Caco-2 (cell line): ENCODE measurements at places on chromosomes 16 and 17. TPM values are rescaled to one million over a fixed set of nuclear protein-coding genes. Genes with fewer than 3 reads are reported as not detected.

The AHSP gene
- not detected in 2 replicates for total RNA-seq

- H3K27ac ChIP-seq: no peak overlapping the region
- H3K36me3 ChIP-seq: no peaks in the 10 kb centered on the region
- no peaks in the 10 kb centered on the region for H3K27me3 ChIP-seq
- H3K4me3 ChIP-seq: no peak overlapping the region
- H3K4me1 ChIP-seq: no peaks in the 10 kb centered on the region
Measured at GRCh38 chr17:60557805-60558204, 31.8 kb upstream of the APPBP2 start.

The HBA1 gene
- 3.6 and 8.6 TPM in 2 replicates for total RNA-seq

The SDK2 gene
- 0.09 and 0.14 TPM in 2 replicates for total RNA-seq

The TNFRSF13B gene
- not detected in 2 replicates for total RNA-seq

The KIF22 gene
- total RNA-seq: 134 and 152 TPM in 2 replicates

DNA sequence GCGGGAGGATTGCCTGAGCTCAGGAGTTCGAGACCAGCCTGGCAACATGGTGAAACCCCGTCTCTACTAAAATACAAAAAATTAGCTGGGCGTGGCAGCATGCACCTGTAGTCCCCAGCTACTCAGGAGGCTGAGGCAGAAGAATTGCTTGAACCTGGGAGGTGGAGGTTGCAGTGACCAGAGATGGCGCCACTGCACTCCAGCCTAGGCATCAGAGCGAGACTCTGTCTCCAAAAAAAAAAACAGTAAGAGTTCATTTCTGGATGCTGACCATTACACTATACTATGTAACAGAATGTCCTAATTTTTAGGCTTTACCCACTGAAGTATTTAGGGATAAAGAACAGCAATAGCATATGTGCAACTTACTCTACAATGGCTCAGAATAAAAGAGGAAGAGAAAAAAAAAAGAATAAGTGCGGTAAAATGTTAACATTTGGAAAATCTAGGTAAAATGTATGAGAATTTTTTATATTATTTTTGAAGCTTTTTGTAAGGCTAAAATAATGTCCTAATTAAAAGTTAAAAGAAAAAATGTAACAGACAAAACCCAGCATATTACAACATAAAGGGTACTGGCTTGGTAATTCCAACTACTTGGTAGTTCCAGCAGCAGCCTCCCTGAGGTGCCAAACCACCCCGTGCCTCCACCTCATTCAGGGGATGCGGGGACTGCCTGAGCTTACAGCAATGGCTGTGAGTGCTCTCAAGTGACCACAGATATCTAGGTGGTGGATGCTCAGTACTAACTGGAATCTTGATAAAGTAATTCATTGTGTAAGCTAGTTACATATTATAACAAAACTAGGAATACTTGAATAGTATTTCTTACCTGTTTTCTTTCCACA is 10.9 kb downstream of the COPS3 start:
- peaks cover 5% of the 10 kb centered on the region; the same call in 1 of the 2 replicates for H3K4me1 ChIP-seq
- H3K4me3 ChIP-seq: no peak overlapping the region
- no peak for DNase-seq
- no peak overlapping the region for H3K27ac ChIP-seq
- H3K27me3 ChIP-seq: no peaks in the 10 kb centered on the region

GRCh38 chr17:58308173-58308984 is 20.2 kb downstream of the TSPOAP1 start:
- no peaks in the 10 kb centered on the region for H3K4me1 ChIP-seq
- peak; percentile 62 for DNase-seq
- H3K27me3 ChIP-seq: no peaks in the 10 kb centered on the region
- no peak overlapping the region for H3K4me3 ChIP-seq

GRCh38 chr16:75965504-75966374 is 239.4 kb upstream of the CPHXL start:
- H3K4me3 ChIP-seq: no peak overlapping the region
- no peaks in the 10 kb centered on the region for H3K4me1 ChIP-seq
- H3K36me3 ChIP-seq: no peaks in the 10 kb centered on the region
- peak overlapping the region; percentile 9 for H3K27ac ChIP-seq
- H3K27me3 ChIP-seq: no peaks in the 10 kb centered on the region

The C17orf100 gene
- total RNA-seq: 3.1 and 3.4 TPM in 2 replicates

The KRT9 gene
- not detected in 2 replicates for total RNA-seq

GRCh38 chr17:6894206-6894528 is 62.6 kb upstream of the TEKT1 start:
- no peak overlapping the region for H3K4me3 ChIP-seq
- no peaks in the 10 kb centered on the region for H3K4me1 ChIP-seq
- no peaks in the 10 kb centered on the region for H3K36me3 ChIP-seq
- H3K27me3 ChIP-seq: no peaks in the 10 kb centered on the region; the same call in 1 of the 2 replicates
- no peak overlapping the region for H3K27ac ChIP-seq

The ITGAX gene
- not detected in 2 replicates for total RNA-seq

The TMEM204 gene
- not detected in 2 replicates for total RNA-seq

The TLCD1 gene
- total RNA-seq: 31.7 and 37.9 TPM in 2 replicates

The NDUFAB1 gene
- 83.4 and 87.1 TPM in 2 replicates for total RNA-seq

The PNMT gene
- total RNA-seq: not detected in 2 replicates

- H3K36me3 ChIP-seq: peaks cover 4% of the 10 kb centered on the region
- no peak overlapping the region for H3K4me3 ChIP-seq
- no peak for DNase-seq
- peaks cover 19% of the 10 kb centered on the region for H3K4me1 ChIP-seq
- peak overlapping the region; percentile 60 for H3K27ac ChIP-seq
Measured at GRCh38 chr16:24972608-24973220, 42.5 kb downstream of the ARHGAP17 start.

GRCh38 chr17:53919356-53919755 is 96.6 kb downstream of the KIF2B start:
- no peak overlapping the region for H3K27ac ChIP-seq
- H3K36me3 ChIP-seq: no peaks in the 10 kb centered on the region
- H3K4me1 ChIP-seq: peaks cover 17% of the 10 kb centered on the region
- H3K4me3 ChIP-seq: no peak overlapping the region

- no peaks in the 10 kb centered on the region for H3K27me3 ChIP-seq
- H3K36me3 ChIP-seq: peaks cover 7% of the 10 kb centered on the region
- no peak overlapping the region for H3K27ac ChIP-seq
- H3K4me3 ChIP-seq: no peak overlapping the region
- DNase-seq: no peak
Measured at GRCh38 chr17:2436316-2436905, 35.6 kb upstream of the MNT start.

The HSPB9 gene
- total RNA-seq: not detected in 2 replicates

DNA sequence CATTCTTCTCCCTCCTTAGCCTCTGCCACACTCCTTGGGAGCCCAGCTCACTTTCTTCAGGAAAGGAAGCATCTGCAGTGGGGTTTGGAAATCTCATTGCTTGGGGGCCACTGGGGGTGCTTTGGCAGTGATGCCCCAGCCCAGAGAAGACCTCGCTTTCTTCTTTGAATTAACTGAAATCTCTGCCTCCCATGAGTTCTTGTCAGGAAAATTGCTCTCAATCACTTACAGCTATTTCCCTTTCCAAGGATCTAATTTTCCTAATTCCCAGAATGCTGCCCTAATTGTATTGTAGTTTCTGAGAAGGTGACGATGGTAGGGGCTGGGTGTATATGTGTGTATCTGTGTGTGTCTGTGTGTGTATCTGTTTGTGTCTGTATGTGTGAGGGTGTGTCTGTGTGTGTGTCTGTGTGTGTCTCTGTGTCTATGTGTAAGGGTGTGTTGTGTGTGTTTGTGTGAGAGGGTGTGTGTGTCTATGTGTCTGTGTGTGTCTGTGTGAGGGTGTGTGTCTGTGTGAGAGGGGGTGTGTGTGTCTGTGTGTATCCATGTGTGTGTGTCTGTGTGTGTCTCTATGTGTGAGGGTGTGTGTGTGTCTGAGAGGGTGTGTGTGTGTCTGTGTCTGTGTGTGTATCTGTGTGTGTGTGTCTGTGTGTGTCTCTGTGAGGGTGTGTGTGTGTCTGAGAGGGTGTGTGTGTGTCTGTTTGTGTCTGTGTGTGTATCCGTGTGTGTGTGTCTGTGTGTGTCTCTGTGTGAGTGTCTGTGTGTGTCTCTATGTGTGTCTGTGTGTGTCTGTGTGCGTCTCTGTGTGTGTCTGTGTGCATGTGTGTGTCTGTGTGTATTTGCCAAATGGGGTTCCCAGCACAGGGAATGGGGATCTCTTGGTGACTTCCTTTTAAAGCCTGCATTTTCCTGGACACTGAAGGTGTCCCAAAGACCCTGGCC is 83.5 kb upstream of the DNAJA2 start:
- DNase-seq: no peak
- no peak overlapping the region for H3K4me3 ChIP-seq
- H3K36me3 ChIP-seq: no peaks in the 10 kb centered on the region
- no peak overlapping the region for H3K27ac ChIP-seq
- H3K4me1 ChIP-seq: no peaks in the 10 kb centered on the region

The COX6A2 gene
- total RNA-seq: not detected in 2 replicates

The BCL6B gene
- not detected in 2 replicates for total RNA-seq

The GNG13 gene
- total RNA-seq: not detected in 2 replicates

The SOST gene
- not detected in 2 replicates for total RNA-seq
